Right atrium auricular region (tissue), 2 donors: ENCODE measurements at places on chromosomes 7 and 10. TPM values are rescaled to one million over a fixed set of nuclear protein-coding genes. Genes with fewer than 3 reads are reported as not detected.

GRCh38 chr7:81491573-81491972, 278.3 kb downstream of the HGF start:
- no peaks in the 10 kb centered on the region for H3K36me3 ChIP-seq
- H3K4me3 ChIP-seq, result no peak overlapping the region
- no peak overlapping the region for H3K27ac ChIP-seq
- H3K4me1 ChIP-seq, result no peaks in the 10 kb centered on the region

Gene GRID2IP
- 0.28 TPM for total RNA-seq

Gene TRIL
- total RNA-seq, result 4.4 TPM

Gene FAM237B
- total RNA-seq, result not detected

DNA sequence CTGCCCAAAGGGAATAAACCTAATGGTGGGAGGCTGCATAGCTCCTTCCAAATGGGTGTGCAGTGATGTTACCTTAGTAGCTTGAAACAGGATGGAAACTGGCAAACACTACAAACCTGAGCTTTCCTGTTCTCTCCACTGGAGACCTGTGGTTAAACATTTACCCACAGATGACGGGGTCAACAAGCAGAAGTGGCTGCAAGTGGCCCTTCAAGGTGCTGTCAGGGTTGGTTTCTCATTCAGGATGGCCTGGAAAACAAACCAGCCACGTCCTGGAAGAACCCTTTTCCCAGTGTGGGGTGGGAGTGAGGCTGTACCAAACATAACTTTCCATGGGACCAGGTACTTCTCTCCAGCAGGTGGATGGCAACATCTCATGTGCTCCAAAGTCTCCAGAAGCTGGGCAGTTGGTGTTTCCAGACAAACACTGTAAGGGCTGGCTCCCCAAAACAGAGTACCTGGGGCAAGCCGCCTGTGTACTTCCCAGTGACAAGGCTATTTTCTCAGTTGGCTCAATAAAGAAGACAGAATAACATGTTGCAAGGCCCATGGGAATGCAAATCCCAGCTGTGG, 67.5 kb downstream of the DNAJB9 start:
- H3K4me1 ChIP-seq, result no peaks in the 10 kb centered on the region
- H3K27ac ChIP-seq, result no peak overlapping the region
- no peaks in the 10 kb centered on the region for H3K27me3 ChIP-seq
- no peak for DNase-seq

Gene FGFR2
- 19.0 TPM for total RNA-seq

Gene KCNH2
- 128 TPM for total RNA-seq

DNA sequence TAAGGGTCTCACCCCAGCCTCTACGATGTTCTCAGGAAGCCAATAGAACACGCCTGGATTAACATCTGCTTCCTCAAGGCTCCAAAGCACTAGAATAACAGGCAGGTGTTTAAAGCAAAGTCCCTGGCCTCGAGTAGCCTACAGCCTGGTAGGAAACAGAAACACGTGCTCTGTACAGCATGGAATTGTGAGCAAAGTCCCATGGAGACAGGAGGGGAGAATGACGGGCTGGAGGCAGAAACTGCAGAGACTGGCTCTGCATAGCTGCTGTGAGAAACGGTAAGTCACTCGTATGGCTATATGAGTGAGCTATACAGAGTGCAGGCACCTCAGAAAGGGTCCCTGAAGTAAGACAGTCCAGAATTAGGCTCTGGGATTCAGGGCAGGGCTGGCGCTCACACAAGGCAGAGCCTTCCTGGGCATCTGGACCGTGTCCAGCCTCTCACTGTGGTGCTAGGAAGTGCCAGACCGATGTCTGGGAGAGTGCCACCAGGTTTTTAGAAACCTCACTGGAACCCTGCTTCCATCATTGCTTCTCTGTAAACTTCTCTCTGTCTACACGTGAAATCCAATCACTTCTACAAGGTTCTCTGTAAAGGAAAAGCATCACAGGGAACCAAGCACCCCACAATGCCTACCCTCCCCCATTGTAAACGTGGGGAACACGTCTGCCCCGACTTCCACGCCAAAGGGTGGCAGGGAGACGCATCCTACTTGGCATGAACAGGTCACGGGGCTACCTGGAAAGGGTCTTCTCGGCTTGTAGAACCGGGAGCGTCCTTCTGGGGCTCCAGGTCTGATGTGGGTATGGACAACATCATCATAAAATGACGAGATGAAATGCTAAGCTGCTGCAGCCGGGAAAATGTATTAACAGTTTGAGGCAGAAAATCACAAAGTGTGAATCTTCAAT, 38.8 kb upstream of the SHH start:
- DNase-seq, result no peak
- no peak overlapping the region for H3K27ac ChIP-seq
- H3K36me3 ChIP-seq, result no peaks in the 10 kb centered on the region

- no peaks in the 10 kb centered on the region for H3K27me3 ChIP-seq
- H3K4me1 ChIP-seq, result peaks cover 36% of the 10 kb centered on the region
- peak overlapping the region; percentile 95 for H3K27ac ChIP-seq
- no peaks in the 10 kb centered on the region for H3K36me3 ChIP-seq
- no peak for DNase-seq
Observed at GRCh38 chr10:6204063-6204340, 1.3 kb downstream of the PFKFB3 start.

DNA sequence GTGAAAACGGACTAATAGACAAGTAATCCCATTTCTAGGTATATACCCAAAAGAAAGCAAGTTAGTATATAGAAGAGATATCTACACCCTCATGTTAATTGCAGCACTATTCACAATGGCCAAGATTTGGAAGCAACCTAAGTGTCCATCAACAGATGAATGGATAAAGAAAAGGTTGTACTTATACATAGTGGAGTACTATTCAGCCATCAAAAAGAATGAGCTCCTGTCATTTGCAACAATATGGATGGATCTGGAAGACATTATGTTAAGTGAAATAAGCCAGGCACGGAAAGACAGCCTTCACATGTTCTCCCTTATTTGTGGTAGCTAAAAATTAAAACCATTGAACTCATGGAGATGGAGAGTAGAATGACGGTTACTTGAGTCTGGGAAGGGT, 88.2 kb downstream of the TES start:
- H3K4me1 ChIP-seq, result no peaks in the 10 kb centered on the region
- no peaks in the 10 kb centered on the region for H3K36me3 ChIP-seq
- no peaks in the 10 kb centered on the region for H3K27me3 ChIP-seq

DNA sequence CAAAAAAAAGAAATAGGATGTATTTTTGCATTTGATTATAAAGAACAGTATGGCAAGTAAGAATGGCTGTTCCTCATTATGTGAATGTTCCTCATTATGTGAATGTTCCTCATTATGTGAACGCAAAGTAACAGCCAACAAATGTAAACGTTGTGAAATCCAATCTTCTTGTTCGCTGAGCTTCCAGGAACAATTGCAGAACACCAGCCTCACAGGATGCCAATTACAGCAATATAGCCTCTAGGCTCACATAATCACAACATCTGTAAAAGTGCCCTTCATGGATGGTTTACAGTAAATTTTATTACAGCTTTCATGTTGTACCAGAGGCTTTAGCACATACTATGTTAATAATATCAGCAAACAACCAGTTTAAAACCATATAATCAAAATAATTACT, 71.6 kb downstream of the THSD7A start:
- H3K4me3 ChIP-seq, result no peak overlapping the region
- no peaks in the 10 kb centered on the region for H3K36me3 ChIP-seq
- H3K4me1 ChIP-seq, result no peaks in the 10 kb centered on the region
- no peak overlapping the region for H3K27ac ChIP-seq
- H3K27me3 ChIP-seq, result no peaks in the 10 kb centered on the region

DNA sequence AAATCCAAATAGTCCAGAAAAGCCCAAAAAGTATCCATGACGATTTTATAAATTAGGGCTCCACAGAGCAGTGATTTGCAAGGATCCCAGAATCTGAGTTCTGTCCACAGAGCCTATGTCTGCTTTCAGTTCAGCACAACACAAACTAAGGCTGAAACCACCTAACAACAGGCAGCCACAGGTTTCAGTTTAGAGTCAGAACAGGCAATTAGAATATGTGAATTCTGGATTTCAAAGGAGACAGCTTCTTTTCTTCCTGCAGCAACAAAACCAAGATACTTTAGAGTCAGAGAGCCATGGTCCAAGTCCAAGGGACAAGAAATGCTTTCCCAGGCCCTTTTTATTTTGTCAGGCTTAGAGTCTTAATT, 23.6 kb downstream of the IFIT3 start:
- H3K27me3 ChIP-seq, result no peaks in the 10 kb centered on the region
- H3K4me1 ChIP-seq, result peaks cover 53% of the 10 kb centered on the region
- DNase-seq, result no peak
- H3K36me3 ChIP-seq, result no peaks in the 10 kb centered on the region
- peak overlapping the region; percentile 76 for H3K27ac ChIP-seq

- no peaks in the 10 kb centered on the region for H3K4me1 ChIP-seq
- no peak for DNase-seq
- H3K36me3 ChIP-seq, result no peaks in the 10 kb centered on the region
- no peaks in the 10 kb centered on the region for H3K27me3 ChIP-seq
- H3K4me3 ChIP-seq, result no peak within 1 kb of the TSS
Observed at GRCh38 chr10:13234172-13234571, at the start of gene UCMA. Gene UCMA, minus strand, starts transcription at chr10:13234374. Its CDS starts 116 bp downstream, at chr10:13234258.

- no peak for DNase-seq
- H3K4me1 ChIP-seq, result no peaks in the 10 kb centered on the region
- peaks cover 73% of the 10 kb centered on the region for H3K36me3 ChIP-seq
- no peak overlapping the region for H3K27ac ChIP-seq
- H3K4me3 ChIP-seq, result no peak overlapping the region
Observed at GRCh38 chr10:131943021-131943814, 38.5 kb downstream of the BNIP3 start.

DNA sequence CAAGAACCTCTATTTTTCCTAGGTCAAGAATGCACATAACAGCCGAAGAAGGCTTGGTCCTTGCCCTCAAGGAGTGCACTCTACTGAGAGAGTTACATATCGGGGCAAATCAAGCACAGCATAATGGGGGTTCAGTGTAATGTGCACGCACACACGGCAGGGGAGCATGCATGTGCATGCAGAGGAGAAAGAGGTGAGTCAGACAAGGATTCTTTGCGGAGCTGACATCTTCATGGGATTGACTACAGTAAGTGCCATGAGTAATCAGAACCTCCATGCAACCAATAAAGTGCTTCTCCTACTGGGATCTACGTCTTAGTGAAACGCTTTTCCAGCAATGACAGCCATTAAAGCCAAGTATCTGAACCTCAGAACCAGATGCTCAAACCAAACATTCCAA, 123.6 kb downstream of the RNF216 start:
- no peak overlapping the region for H3K4me3 ChIP-seq
- H3K27ac ChIP-seq, result no peak overlapping the region
- peaks cover 27% of the 10 kb centered on the region for H3K36me3 ChIP-seq
- H3K4me1 ChIP-seq, result no peaks in the 10 kb centered on the region

Gene YKT6
- total RNA-seq, result 43.9 TPM

DNA sequence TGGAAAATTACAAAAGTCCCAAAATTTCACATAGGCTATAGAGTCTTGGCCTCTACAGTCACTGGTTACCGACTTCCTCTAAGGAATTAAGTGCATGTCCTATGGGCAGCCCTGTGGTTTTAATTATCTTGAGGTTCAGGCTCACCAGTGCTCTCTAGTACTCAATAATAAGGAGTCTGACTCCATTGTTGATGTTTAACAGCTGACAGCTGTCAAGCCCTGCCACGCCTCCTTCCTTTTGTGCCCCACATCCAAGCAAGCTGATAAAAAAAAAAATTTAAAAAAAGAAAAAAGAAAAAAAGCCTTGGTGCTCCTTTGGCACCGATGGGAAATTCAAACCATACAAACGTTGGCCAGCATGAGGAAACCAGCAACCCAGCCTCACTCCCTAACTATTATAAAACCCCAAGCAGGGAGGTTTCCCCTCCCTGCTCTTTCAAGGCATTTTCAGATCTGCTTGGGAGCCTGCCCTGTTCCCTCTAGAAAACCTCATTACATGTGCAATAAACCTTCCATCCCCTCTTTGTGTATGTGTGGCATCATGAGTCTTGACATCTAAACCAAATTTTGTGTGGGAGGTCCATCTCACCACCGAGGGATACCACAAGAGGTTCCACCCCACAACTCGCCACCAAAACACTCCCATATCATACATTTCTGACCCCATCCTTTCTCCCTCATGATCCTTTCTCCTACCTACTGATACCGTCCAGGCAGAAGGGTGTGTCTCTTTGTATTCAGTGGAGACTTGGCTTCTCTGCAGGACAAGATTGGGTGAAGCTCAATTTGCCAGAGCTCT, 70.9 kb upstream of the CCDC71L start:
- no peak overlapping the region for H3K4me3 ChIP-seq
- no peaks in the 10 kb centered on the region for H3K36me3 ChIP-seq
- H3K4me1 ChIP-seq, result peaks cover 13% of the 10 kb centered on the region
- no peaks in the 10 kb centered on the region for H3K27me3 ChIP-seq

GRCh38 chr10:60569681-60570080, 180.0 kb upstream of the ANK3 start:
- H3K36me3 ChIP-seq, result no peaks in the 10 kb centered on the region
- no peak overlapping the region for H3K4me3 ChIP-seq
- no peak overlapping the region for H3K27ac ChIP-seq
- DNase-seq, result no peak

- H3K27me3 ChIP-seq, result no peaks in the 10 kb centered on the region
- no peak overlapping the region for H3K4me3 ChIP-seq
- H3K27ac ChIP-seq, result no peak overlapping the region
- no peak for DNase-seq
- H3K4me1 ChIP-seq, result peaks cover 33% of the 10 kb centered on the region
Observed at GRCh38 chr10:78936412-78937342, 132.1 kb upstream of the ZMIZ1 start.

Gene TMEM178B
- total RNA-seq, result 15.8 TPM

Gene SPDYE2B
- total RNA-seq, result not detected

DNA sequence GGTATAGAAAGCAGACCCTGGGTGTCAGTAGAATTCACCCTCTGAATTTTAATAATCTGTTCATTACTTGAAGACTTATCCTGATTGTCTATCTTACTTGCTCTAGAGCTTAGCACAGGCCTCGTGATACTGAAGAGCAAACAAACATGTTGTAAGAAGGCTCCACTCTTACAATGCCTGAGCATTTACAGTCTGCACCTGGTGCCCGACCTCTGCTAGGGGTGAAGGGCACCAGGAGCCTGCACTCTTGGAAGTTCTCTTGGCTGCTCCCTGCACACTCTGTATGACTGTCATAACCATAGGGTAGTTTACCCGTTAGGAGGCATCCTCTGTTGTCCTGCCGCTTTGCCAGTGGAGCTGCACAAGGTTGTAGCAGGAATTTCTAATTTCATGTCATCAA, 91.3 kb upstream of the NPY start:
- H3K4me3 ChIP-seq, result no peak overlapping the region
- H3K27ac ChIP-seq, result no peak overlapping the region
- H3K36me3 ChIP-seq, result no peaks in the 10 kb centered on the region
- no peak for DNase-seq

- H3K36me3 ChIP-seq, result no peaks in the 10 kb centered on the region
- DNase-seq, result no peak
- no peak overlapping the region for H3K27ac ChIP-seq
- H3K4me1 ChIP-seq, result no peaks in the 10 kb centered on the region
- no peak overlapping the region for H3K4me3 ChIP-seq
Observed at GRCh38 chr10:102286216-102286615, 40.9 kb downstream of the GBF1 start.

- no peaks in the 10 kb centered on the region for H3K4me1 ChIP-seq
- no peaks in the 10 kb centered on the region for H3K27me3 ChIP-seq
- H3K36me3 ChIP-seq, result no peaks in the 10 kb centered on the region
- no peak overlapping the region for H3K27ac ChIP-seq
- H3K4me3 ChIP-seq, result no peak overlapping the region
- DNase-seq, result no peak
Observed at GRCh38 chr7:148852272-148852671, 31.8 kb downstream of the EZH2 start.
